Hematopoietic multipotent progenitor cell treated with erythropoietin and hydrocortisone succinate and interleukin-3 and kit ligand, for 8 days (in vitro differentiated cells): ENCODE measurements at places on chromosomes 4 and X.

GRCh38 chrX:12137951-12138360, 317 bp upstream of the FRMPD4 start:
- no peak for DNase-seq

- peak; percentile 29 for DNase-seq
Measured at GRCh38 chr4:42750091-42750490, 93.2 kb upstream of the ATP8A1 start.

DNA sequence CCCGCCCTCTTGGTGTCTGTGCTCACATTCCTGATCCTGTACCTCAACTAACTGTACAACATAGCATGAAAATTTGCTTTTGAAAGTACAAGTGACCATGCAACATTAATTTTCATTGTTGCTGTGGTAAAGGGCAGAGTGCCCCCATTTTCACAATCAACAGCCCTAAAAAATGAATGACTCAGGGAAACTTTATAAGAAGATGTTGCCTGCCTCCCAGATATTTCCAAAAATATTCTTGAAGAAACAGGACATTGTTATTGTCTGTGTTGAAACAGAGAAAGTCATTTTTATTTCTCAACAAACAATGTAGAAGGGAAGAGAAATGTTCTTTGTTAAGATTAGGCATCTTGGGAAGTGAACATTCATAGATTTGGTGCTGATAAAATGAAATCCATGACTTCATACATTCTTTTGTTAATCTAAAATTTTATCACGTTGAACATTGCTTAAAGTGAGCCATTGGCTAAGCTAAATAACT, 113.9 kb upstream of the ANXA3 start:
- no peak for DNase-seq

DNA sequence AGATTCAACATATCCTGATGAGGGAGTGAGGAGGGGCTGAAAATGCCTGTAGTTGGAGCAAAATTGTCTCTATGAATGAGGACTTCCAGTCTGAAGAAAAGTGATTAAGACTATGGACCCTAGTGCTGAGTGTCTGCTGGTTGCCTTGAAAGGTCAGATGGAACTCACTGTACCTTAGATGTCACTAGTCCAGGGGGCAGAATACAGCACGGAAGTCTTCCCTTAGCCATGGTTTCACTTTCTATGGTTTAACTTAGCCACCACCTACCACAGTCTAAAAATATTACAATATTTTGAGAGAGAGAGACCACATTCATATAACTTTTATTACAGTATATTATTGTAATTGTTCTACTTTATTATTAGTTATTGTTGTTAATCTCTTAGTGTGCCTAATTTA, 223.1 kb downstream of the FMR1NB start:
- DNase-seq = no peak

- DNase-seq = no peak
Measured at GRCh38 chrX:15781961-15782699, 8.2 kb upstream of the ZRSR2 start.

GRCh38 chrX:15816886-15817285, 26.6 kb downstream of the ZRSR2 start:
- peak; percentile 26 for DNase-seq

- no peak for DNase-seq
Measured at GRCh38 chrX:45660477-45660876, 459.8 kb upstream of the DIPK2B start.

GRCh38 chr4:1078490-1078889, 34.9 kb downstream of the RNF212 start:
- no peak for DNase-seq

DNA sequence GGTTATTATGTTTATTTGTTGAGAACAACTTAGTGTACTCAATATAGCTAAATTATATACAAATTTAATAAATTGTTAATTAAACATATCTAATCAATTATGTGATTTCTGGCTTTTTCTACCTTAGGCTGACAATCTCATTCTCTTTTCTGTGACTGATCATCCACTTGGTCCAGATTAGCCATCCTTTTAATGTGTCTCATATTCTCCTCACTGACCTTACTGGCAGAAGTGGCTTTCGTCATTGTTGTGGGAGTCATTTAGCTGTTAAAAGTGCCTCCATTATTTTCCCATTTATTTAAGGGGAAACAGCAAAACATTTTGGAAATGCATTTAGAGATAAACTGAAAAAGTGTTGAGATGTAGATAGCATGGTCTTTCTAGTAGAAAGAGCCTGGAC, 172.2 kb downstream of the CCSER1 start:
- DNase-seq = no peak

DNA sequence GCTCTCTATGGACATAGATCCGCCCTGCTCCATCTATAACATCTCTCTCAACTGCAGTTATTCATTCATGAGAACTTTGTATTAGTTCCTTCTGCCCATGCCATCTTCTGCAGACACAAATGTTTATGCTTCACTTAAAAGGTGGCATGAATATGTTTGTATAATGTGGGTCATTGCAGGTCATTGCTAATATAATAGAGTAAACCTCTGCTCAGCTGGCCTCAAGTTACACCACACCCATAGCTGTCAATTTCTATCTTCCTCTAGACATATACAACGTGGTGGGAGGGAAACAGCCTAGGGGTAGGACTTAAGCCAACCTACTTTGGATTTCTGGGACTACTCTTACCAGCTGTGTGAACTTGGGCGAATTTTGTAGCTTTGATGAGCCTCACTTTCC, 129.8 kb downstream of the ATXN3L start:
- no peak for DNase-seq
